ENCODE measurements at places on chromosomes 2 and 18. TPM values are rescaled to one million over a fixed set of nuclear protein-coding genes. Genes with fewer than 3 reads are reported as not detected.

GRCh38 chr2:238930216-238930615 lies 82.3 kb downstream of the TWIST2 start:
- no peak for DNase-seq

DNA sequence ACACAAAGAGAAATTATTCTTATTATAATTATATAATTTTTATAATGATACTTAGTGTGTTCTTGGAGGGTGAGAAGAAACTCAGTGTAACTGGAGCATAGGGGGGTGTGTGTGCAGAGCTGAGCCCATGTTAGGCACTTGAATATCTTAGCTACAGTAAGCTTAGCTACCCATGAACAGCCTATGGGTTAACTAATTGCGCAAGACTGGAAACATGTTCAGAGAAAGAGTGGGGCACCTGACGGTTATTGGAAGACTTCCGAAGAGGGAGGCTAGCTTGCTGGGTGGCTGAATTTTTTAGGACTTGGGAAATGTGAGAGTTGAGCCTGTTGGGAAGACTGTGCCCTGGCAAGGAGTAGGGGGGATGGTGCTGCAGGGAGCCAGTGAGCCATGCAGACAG lies 229.2 kb downstream of the SLC4A3 start:
- no peak for DNase-seq

DNA sequence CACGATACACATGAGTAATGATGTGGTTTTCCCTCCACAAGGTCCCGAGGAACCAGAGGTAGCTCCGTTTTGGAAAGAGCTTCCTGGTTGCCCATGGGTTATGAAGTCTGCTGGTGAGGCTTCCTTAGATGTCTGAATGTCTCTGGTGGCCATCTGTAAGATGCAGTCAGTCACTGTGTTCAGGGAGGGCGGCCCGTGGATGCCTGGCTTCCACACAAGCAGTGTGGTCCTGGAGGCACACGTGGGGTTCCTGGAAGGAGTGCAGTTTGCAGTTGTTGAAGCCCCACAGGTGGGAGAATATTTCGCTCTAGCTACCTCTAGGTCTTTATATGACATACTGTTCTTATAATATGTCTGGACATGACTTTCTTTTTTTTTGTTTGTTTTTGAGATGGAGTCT lies 209.0 kb downstream of the FAM210A start:
- no peak for DNase-seq

DNA sequence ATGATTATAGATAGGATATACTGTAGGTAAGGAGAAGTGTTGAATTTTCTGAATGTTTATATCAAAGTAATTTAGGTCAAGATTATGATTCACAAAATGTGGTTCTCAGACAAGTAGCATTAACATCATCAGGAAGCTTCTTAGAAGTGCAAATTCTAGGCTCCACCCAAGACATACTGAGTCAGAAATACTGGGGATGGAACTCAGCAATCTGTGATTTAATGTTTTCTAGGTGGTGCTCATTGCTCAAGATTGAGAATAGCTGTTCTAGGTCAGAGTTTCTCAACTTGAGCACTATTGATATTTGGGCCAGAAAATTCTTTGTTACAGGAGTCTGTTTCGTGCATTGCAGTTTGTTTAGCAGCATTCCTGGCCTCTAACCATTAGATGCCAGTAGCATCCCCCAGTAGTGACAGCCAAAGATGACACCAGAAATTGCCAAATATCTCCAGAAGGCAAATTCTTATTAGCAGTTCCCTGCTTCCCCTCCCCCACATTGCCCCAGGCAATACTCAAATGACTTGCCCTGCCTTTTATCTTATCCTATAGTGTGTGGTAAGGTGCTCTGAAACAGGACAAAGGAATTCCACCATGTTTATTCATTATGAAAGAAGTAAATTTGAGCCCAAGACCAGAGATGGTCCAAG lies 1001.2 kb downstream of the DPP10 start:
- DNase-seq, result no peak

The TMSB10 gene
- polyA plus RNA-seq, result 1,245 TPM
